Small intestine (tissue), 16 donors: ENCODE measurements at places on chromosomes 11 and 22. TPM values are rescaled to one million over a fixed set of nuclear protein-coding genes. Genes with fewer than 3 reads are reported as not detected.
A peak's percentile ranks its signal among the peaks of the same experiment; 100 is the strongest.

SMIM35 gene
- polyA plus RNA-seq: not detected

KCNE3 gene
- polyA plus RNA-seq: 17.0 TPM

DNA sequence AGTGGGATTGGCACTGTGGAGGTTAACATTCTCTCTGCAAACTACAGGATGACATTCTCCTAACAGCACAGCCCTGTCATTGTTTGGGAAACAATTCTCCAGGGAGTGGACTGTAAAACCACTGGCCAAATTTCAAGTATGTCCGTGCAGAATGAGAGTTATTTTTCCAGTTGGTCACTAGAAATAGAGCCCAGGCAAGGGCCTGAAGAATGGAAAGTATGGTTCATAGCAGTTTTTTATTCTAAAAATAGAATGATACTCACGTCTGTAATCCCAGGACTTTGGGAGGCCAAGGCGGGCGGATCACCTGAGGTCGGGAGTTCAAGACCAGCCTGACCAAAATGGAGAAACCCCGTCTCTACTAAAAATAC is 39.0 kb upstream of the CD44 start:
- no peak for DNase-seq
- no peaks in the 10 kb centered on the region for H3K27me3 ChIP-seq
- H3K4me1 ChIP-seq: no peaks in the 10 kb centered on the region
- no peak overlapping the region for H3K4me3 ChIP-seq
- H3K36me3 ChIP-seq: no peaks in the 10 kb centered on the region

DNA sequence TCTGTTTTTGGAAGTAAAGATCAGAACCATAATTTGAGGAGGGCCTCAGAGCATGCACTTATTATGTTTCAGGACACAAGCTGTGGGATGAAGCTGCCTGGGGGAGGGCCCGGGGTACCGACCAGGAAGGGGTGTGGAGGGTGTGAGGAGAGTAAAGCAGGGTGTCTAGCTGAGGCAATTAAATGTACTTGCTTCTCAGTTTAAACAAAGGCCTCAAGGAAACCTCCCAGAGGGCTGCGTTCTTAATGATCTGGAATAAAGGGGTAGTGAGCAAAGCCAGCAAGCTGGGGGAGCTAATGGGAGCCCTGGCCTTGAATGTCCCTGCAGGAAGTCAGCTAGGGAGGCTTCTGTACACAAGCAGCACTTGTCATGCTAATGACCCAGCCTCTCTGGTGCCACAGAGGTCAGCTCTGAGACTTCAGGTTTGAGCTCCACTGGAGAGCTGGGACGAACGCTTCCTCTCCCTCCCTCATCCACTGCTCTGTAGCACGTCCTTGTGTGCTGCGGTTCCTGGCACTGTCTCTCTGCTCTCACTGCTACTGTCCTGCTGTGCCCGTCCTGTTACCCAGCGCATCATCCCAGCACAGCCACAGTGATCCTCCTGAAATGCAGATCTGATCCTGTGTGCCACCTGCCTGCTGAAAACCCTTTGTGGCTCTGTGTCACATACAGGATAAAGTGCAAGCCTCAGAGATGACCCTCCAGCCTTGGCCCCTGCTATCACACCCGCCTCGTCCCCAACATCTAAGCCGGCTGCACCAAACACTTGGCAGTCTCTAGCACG is 159.7 kb downstream of the DBX1 start:
- H3K36me3 ChIP-seq: no peaks in the 10 kb centered on the region
- no peaks in the 10 kb centered on the region for H3K27me3 ChIP-seq
- no peak for DNase-seq
- H3K4me3 ChIP-seq: no peak overlapping the region

DNA sequence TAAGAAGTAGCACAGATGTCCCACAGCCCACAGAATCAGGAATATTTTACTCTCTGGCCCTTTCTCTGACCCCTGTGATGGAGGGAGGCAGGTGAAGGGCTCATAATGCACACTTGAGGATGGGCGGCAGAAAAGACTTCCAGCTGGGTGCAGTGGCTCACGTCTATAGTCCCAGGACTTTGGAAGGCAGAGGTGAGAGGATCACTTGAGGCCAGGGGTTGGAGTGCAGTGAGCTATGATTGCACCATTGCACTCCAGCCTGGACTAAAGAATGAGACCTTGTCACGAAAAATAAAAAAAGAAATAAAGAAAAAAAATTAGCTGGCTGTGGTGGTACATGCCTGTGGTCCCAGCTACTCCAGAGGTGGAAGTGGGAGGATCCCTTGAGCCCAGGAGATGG is 13.5 kb upstream of the CRYBB3 start:
- peaks cover 8% of the 10 kb centered on the region for H3K36me3 ChIP-seq
- no peak for DNase-seq
- no peaks in the 10 kb centered on the region for H3K27me3 ChIP-seq
- no peaks in the 10 kb centered on the region for H3K4me1 ChIP-seq
- H3K27ac ChIP-seq: no peak overlapping the region

TSSK2 gene
- polyA plus RNA-seq: not detected

DHCR7 gene
- 13.2 TPM for polyA plus RNA-seq

GRCh38 chr22:31818481-31819392 is 64.9 kb downstream of the DEPDC5 start:
- H3K27me3 ChIP-seq: no peaks in the 10 kb centered on the region
- no peak for DNase-seq
- no peak overlapping the region for H3K4me3 ChIP-seq
- H3K36me3 ChIP-seq: peaks cover 16% of the 10 kb centered on the region
- no peak overlapping the region for H3K27ac ChIP-seq

HSPB2 gene
- polyA plus RNA-seq: 3.0 TPM

HMOX1 gene
- polyA plus RNA-seq: 119 TPM

- no peaks in the 10 kb centered on the region for H3K4me1 ChIP-seq
- H3K36me3 ChIP-seq: no peaks in the 10 kb centered on the region
Observed at GRCh38 chr11:105135883-105136282, 3.7 kb downstream of the CARD18 start.

DNA sequence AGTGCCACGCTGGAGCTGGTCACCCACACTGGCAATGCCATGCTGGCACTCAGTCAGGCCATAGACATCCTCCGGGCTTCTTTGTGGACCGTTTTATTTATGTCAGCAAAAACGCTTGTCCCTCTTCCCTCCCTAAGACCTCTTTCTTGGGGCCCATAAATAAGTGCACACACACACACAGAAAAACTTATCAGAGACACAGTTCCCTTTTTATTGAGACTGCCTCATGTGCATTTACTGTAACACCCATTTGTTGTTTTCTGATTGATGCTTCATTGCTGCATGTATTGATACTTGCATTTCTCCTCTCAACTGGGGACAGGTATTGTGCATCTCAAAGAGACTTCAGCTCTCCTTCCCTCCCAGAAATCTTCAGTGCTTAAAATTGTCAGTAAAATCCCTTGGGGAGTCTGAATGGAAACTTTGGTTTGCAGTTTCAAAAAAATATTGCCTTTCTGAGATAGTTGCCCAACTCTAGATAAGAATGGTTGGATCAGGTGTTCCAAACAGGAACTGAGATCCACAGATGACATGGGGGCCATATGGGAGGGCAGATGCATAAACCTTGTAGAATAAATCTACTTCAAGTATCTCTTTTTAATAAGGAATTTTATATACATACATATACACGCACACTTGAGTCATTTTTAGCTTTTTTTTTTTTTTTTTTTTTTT is 50.9 kb downstream of the PPP2R1B start:
- DNase-seq: no peak
- no peak overlapping the region for H3K27ac ChIP-seq
- H3K4me1 ChIP-seq: peaks cover 4% of the 10 kb centered on the region
- H3K4me3 ChIP-seq: no peak overlapping the region
- H3K27me3 ChIP-seq: no peaks in the 10 kb centered on the region

ART1 gene
- polyA plus RNA-seq: 0.04 TPM

DNA sequence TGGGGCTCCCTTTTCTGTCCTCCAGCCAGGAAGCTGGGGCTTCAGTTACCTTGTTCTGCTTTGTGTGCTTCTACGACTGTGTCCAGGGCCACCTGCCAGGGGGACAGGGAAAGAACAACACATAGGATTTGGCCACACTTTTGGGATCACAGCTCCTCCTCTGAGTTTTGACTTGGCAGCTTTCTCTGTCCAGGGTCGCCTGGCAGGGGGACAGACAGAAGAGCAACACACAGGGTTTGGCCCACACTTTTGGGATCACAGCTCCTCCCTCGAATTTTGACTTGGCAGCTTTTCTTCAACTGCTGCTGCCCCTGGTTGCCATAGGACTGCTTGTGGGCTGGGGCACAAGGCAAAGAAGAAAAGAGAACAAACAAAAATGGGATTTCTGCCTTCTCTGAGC is 19.1 kb downstream of the INCENP start:
- no peak for DNase-seq
- no peak overlapping the region for H3K4me3 ChIP-seq
- H3K4me1 ChIP-seq: no peaks in the 10 kb centered on the region
- peaks cover 10% of the 10 kb centered on the region for H3K36me3 ChIP-seq
- H3K27me3 ChIP-seq: no peaks in the 10 kb centered on the region

- no peaks in the 10 kb centered on the region for H3K36me3 ChIP-seq
- no peaks in the 10 kb centered on the region for H3K27me3 ChIP-seq
- H3K4me3 ChIP-seq: no peak overlapping the region
- no peak overlapping the region for H3K27ac ChIP-seq
Observed at GRCh38 chr11:119806064-119806915, 77.3 kb upstream of the NECTIN1 start.

BIK gene
- polyA plus RNA-seq: 1.7 TPM

DNA sequence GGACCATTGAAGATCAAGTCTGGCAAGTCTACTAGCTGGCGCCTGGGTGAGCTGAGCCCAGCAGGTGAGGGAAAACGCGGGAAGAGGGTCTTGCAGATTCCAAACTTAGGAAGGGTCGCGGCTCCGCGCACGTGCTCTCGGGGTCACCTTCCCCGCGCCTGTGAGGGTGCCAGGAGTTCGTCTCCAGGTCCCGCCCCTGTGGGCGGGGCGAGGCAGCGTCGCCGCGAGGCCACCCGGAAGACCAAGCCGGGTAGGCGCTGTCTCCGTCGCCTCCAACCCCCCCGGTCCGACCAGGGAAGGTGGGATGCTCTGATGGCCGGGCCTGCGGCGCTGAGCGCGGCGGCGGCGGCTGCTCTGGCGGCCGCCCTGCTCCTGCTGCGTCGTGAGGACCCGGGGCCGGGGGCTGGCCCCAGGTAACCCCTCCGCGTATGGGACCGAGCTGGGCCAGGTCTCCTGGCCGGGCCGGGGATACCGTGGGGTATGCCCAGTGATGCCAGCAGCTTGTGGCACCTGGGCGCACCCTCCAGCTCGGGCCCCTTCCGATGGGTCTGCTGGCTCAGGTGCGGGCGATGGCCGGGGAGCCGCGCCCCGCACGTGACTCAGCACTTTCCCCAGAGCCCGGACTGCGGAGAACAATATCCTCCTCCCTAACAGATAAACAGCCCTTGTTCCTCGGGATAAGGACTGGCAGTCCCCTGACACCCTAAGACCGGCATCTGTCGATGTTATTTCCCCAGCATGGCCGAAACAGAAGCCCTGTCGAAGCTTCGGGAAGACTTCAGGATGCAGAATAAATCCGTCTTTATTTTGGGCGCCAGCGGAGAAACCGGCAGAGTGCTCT is at the start of gene HTATIP2:
Gene HTATIP2, plus strand, starts transcription at position 215 of the 841 bp plus-strand sequence. Its CDS starts 524 bp downstream, at position 739.
- DNase-seq: peak; percentile 83
- H3K4me3 ChIP-seq: peak within 1 kb of the TSS; percentile 100
- peak within 1 kb of the TSS; percentile 97 for H3K27ac ChIP-seq

GRCh38 chr22:31814942-31815341 is 61.1 kb downstream of the DEPDC5 start:
- peaks cover 16% of the 10 kb centered on the region for H3K36me3 ChIP-seq
- no peak overlapping the region for H3K4me3 ChIP-seq
- no peaks in the 10 kb centered on the region for H3K27me3 ChIP-seq
- DNase-seq: no peak

GRCh38 chr11:48036011-48036410 is 55.7 kb downstream of the PTPRJ start:
- no peaks in the 10 kb centered on the region for H3K4me1 ChIP-seq
- H3K36me3 ChIP-seq: no peaks in the 10 kb centered on the region
- no peak overlapping the region for H3K4me3 ChIP-seq
- H3K27ac ChIP-seq: no peak overlapping the region

PLAAT2 gene
- polyA plus RNA-seq: 447 TPM

DNA sequence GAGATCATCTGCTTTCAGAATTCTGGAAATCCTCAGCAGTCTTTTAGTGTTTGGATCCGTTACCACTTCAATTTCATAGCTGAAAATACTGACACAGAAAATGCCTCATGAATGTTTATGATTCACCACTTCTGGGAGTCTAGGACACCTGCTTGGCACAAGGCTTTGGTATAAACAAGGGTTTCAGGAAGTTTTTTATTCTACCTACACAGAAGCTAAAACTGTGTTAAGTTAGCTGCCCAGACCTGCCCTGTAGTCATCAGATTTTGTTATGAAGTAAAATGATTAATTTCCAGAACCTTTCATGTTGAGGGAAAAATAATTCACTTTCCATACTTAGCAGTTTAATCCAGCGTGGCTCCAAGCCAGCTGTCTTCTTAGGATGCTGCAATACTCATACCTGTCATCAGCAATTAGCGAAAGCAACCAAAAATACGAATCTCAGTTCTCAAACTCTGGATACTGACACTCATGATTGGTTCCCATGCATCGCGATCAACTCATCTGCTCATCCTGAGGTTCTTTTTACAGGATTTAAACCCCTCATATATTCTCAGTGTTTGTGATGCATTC is 458.5 kb upstream of the CCDC90B start:
- DNase-seq: no peak
- H3K4me1 ChIP-seq: no peaks in the 10 kb centered on the region
- no peaks in the 10 kb centered on the region for H3K27me3 ChIP-seq
- no peak overlapping the region for H3K27ac ChIP-seq
- H3K4me3 ChIP-seq: no peak overlapping the region

ABCC8 gene
- polyA plus RNA-seq: 3.7 TPM

- no peak overlapping the region for H3K4me3 ChIP-seq
- no peak overlapping the region for H3K27ac ChIP-seq
- peaks cover 8% of the 10 kb centered on the region for H3K27me3 ChIP-seq
- no peak for DNase-seq
Observed at GRCh38 chr22:46540874-46541273, 3.5 kb upstream of the CELSR1 start.

GRIK4 gene
- 1.4 TPM for polyA plus RNA-seq

DNA sequence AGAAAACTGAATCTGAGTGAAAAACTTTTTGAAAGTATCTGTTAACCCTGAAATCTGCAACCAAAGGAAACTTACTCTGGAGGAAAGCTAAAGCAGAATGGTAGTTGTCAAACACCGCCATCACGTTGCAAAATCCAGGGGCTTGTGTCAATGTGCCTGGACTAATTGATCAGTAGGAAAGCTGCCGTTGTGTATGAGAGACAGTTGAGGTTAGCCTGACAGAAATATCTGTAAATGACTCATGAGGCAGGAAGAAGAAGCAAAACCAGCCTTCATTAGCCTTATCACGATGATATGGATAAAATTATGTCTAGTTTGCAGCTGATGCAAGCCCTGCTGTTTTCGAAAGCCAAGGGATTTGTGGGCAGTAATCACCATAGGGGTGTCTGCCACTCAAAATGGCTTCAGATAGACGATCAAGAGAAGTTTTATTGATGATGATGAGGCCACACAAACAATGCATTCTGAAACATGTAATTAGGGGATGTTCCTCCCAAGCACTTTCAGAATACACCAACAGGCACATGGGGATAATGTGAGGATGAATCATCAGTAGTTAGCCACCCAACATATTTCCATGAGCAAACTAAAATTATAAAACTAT is 8.9 kb downstream of the SCGB1A1 start:
- H3K4me1 ChIP-seq: no peaks in the 10 kb centered on the region
- no peaks in the 10 kb centered on the region for H3K27me3 ChIP-seq
- H3K36me3 ChIP-seq: no peaks in the 10 kb centered on the region
- H3K4me3 ChIP-seq: no peak overlapping the region
- DNase-seq: peak; percentile 49
- H3K27ac ChIP-seq: peak overlapping the region; percentile 13

PACSIN3 gene
- polyA plus RNA-seq: 48.3 TPM

- DNase-seq: peak; percentile 54
- no peak overlapping the region for H3K27ac ChIP-seq
- H3K4me1 ChIP-seq: peaks cover 38% of the 10 kb centered on the region
- H3K27me3 ChIP-seq: no peaks in the 10 kb centered on the region
Observed at GRCh38 chr11:65584723-65585171, 8.9 kb downstream of the EHBP1L1 start.
